Stimulated activated CD8-positive, alpha-beta memory T cell treated with anti-CD3 and anti-CD28 coated beads, Interleukin-2, amount 100 ng/mL, for 1 hour (primary cell): ENCODE measurements at places on chromosomes 5 and 9.

DNA sequence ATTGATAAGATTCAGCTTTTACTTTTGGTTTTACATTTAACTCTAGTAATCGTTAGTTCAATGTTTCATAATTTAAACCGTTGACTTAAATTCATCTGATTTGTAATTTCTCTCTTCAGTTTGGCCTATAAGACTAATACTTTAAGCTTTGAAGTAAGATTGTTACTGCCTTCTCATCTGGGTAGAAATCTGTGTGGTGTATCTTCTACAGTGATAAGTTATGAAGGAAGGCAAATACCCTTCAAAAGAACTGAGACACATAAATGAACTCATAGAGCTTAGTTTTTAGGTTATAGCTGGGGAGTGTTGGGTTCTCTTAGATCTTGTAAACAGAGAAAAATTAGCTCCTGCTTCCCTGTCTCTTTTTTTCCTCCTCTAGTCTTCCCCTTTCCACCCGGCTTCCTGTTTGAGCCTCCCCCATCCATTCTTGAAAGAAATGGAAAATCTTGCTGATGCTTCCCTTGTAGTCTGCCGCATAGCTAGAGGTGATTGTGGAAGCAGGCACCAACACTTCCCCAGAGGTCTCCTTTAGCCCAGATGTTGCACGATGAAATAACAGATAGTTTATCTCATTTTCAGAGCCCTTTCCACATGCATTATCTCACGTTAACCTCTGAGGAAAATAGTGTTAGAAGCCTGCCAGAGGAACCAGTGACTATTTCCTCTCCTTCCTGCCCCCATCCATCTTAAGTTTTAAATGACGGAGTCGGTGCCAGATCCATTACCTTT, 2.0 kb upstream of the F2RL2 start:
- DNase-seq = no peak

GRCh38 chr9:10265153-10265631, 347.6 kb downstream of the PTPRD start:
- DNase-seq = no peak

GRCh38 chr5:123000731-123001130, 35.8 kb downstream of the PPIC start:
- no peak for DNase-seq

DNA sequence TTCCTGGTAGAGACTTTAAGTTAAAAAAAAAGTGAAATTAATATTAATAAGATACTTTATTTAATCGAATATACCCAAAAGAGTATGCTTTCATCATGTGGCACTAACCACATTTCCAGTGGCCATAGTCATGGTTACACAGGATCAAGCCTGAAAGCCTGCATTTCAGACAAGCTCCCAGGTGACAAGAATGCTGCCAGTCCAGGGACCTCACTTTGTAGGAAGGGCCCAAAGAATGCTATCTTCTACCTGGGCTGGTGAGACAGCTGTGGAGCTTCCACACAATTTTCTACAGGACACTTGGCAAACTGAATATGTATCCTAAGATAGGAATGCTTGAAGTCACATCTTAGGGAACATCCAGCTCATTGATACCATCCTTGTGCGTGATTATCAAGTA, 203.8 kb downstream of the AUH start:
- no peak for DNase-seq

- no peak for DNase-seq
These were observed 563.8 kb upstream of the ARRDC3 start for GRCh38 chr5:91946870-91947269.

DNA sequence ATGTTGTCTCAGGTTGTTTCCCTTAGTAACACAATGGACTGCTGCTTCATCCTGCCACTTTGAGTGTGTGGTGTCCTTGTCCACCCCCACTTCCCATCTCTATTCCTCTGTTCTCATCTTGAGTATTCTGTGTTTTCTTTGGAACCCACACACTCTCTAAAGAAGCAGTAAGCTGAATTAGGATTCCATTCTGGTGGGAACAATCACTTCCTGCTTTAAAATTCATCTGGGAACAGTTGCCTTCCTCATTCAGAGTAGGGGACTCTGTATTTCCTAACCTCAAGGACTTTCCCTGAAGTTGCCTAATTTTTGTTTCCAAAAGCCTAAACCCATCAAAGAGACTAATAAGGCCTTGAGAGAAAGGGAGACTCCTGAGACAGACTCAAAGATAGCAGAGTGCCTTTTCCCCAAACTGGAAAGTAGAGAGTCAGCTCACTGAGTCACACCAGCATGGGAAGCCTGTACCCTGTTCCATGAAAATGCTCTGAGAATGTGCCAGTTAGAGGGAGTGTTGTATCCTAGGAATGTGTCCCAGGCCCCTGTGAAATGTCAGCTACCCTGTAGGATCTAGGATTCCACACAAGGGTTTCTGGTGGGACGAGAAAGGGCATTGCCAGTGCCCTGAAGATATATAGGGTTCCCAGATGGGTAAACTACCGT, 63.6 kb downstream of the CCDC192 start:
- no peak for DNase-seq

DNA sequence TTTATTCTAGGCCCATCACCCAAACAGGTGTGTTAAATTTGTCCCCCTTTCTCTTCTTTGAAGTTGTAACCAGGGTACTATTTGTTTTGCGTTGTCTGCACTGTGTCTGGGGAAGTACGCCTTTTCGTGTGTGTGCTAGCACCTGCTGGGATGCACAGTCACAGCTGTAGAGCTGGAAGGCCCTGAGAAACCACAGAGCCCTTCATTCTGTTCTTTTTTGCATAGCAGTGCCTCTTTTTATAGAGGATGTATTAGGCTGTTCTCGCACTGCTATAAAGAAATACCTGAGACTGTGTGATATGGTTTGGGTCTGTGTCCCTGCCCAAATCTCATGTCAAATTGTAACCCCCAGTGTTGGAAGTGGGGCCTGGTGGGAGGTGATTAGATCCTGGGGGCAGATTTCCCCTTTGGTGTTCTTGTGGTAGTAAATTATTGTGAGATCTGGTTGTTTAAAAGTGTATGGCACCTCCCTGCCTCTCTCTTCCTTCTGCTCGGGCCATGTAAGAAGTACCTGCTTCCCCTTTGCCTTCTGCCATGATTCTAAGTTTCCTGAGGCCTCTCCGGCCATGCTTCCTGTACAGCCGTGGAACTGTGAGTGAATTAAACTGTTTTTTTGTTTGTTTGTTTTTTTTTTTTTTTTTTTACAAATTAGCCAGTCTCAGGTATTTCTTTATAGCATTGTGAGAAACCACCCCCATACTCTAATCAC, 14.0 kb downstream of the SEC61B start:
- DNase-seq = no peak

GRCh38 chr9:24071091-24071490, 245.1 kb upstream of the ELAVL2 start:
- no peak for DNase-seq

DNA sequence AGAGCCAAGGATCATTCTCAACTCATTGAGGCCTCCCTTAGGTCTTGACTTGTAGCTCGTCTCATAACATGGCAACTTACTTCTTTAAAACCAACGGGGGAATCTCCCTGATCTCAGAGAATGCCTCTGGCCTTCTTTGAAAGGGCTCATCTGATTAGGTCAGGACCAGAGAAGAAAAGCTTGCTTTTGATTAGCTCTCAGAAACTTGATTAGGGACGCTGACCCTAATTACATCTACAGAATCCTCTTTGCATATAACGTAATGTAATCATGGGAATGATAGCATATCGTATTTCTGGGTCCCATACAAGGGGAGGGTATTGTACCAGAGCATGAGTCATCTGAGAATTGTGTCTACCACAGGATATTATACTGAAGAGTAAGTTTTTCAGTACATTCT, 125.1 kb upstream of the SH3GL2 start:
- DNase-seq = no peak

- DNase-seq = no peak
These were observed 33.0 kb upstream of the MAP1B start for GRCh38 chr5:72074251-72074650.

GRCh38 chr5:10681731-10682679, 79.0 kb downstream of the DAP start:
- DNase-seq = no peak

- DNase-seq = no peak
These were observed 712.1 kb upstream of the MEF2C start for GRCh38 chr5:89595056-89595455.

DNA sequence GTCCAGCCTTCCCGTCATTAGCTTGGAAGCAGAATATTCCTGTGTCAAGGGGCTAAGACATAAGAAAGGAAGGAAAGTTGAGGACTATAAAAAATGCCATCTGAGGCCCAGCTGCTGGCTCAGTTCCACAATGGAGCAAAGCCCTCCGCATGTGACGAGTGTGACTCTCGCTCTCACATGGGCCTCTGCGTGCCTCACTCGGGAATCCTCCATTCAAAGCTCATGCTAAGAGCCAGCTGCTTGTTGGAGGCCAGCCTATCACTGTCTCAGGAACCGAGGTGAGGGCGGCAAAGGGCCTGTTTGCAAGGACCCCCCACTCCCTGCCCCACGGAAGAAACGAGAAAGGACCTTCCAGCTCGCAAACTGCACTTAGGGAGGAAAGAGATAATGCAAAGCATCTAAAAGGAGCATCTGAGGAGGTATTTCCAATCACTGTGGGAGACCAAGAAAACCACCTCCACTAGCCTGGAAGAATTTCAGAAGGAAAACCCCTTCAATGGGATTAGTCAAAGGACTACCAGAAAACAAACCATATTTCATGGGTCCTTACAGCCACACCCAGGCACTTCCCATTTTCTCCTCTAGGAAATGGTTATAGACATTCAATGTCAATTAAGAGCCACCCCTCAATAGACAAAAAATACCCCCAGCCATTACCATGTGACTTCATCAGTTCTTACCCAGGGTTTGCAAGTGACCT, 95.3 kb downstream of the PRRT1B start:
- no peak for DNase-seq

- no peak for DNase-seq
These were observed 330.4 kb upstream of the KLF4 start for GRCh38 chr9:107819772-107820565.

DNA sequence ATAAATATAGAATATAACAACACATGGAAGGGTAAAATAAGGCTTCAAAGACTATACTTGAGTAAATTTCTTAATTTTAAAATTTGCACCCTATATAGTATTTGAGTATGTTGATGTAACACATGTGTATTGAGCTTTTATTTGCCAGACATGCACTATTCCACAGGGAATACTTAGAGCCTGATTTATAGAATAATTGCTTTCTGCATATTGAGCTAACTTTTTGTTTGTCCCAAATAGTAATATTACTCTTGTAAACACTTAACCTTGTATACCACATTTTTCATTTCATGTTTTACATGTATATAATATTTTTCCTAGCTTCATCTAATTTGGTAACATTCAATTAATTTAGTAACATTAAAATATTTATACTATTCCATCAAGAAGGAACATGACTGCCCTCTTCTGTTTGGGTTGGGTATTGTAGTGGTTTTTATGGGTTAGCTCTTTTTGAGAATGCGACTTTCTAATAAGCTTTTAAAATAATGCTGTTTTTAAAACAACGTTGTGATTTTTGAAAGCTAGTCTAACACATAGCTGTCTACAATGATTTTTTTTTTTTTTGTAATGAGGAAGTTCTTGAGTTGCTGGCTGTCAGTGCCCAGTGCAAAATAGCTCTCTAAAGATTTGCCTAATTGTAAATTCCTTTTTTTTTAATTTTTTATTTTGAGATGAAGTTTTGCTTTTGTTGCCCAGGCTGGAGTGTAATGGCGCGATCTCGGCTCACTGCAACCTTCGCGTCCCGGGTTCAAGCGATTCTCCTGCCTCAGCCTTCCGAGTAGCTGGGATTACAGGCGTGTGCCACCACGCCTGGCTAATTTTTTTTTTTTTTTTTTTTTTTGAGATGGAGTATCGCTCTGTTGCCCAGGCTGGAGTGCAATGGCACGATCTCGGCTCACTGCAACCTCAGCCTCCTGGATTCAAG, 4.8 kb downstream of the SUB1 start:
- no peak for DNase-seq

- no peak for DNase-seq
These were observed 1.6 kb upstream of the MGAT1 start for GRCh38 chr5:180804129-180804618.

- DNase-seq = no peak
These were observed 48.2 kb downstream of the TMEM174 start for GRCh38 chr5:73221161-73221560.

DNA sequence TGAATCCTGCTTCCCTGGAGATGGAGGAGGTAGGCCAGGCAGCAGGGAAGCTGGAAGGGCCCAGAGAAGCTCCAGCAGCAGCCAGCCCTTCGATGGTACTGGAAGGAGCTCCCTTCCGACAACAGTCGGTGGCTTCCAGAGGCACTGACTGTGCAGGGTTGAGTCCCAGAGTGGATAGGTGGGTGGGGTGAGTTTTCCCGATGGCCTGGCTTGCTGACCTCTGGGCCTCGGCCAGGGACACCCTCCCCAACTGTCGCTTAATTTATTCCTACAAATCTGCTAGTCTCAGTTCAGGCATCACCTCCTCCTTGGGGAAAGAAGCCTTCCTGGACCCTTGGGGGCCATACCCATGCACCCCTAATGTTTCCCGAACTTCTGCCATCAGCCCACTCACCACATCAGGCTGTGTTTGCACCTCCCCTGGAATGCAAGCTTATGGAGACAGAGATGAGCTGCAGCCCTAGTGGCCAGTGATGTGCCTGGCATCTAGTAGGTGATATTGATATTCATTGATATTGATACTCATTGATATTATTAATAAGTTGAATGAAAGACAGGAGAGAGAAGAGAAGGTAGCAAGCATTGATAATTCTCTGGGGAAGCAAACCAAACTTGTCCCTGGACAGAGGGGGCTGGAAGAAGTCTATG, 104.6 kb upstream of the BOD1 start:
- no peak for DNase-seq

GRCh38 chr5:80207832-80208231, 48.0 kb downstream of the SERINC5 start:
- no peak for DNase-seq

- DNase-seq = no peak
These were observed 29.5 kb downstream of the SLC46A2 start for GRCh38 chr9:112861155-112861554.

- DNase-seq = no peak
These were observed 134.8 kb upstream of the RGMB start for GRCh38 chr5:98638701-98639100.

- DNase-seq = no peak
These were observed 17.4 kb downstream of the CNTFR start for GRCh38 chr9:34572092-34572491.

- DNase-seq = no peak
These were observed 140.6 kb upstream of the RAD23B start for GRCh38 chr9:107142430-107142829.

- DNase-seq = no peak
These were observed 43.6 kb upstream of the TRAF1 start for GRCh38 chr9:120970244-120970643.

- no peak for DNase-seq
These were observed 165.0 kb downstream of the DROSHA start for GRCh38 chr5:31366941-31367340.

DNA sequence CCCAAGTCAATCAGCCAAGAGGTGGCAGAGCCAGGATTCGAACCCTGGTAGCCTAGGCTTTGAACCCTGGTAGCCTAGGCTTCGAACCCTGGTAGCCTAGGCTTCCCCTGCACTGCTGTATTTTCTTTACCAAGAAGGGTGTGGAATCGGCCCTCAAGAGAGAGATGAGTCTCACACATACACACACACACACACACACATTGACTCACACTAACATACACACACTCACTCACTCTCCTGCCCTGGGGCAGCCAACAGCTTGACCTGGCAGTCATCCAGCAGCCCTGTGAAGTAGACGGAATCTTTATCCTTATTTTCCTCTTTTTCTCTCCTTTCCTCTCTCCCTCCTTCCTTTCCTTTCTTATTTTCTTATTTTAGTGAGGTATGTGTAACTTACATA, 55.4 kb upstream of the RPL26L1 start:
- DNase-seq = no peak
